ENCODE measurements at places on chromosomes 7 and 10.

- no peak for DNase-seq
Measured at GRCh38 chr7:105768898-105769507, 107.4 kb downstream of the ATXN7L1 start.

DNA sequence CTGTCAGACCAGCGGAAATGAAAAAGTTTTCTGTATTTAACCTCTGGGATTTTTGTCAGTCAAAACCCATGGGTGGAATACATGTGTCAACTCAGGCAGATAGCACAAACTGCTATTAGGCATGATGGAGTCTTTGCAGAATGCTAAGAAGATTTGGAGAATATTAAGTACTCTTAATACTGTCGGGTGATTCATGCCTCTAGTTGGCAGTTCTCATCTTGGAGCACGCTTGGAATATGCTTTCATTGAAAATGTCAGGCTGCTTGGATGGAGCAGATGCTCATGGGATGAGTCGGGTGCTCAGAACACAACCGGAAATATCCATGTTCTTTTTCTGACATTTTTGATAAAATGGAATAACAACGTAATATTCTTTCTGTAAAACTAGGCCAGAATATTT, 27.6 kb upstream of the PRKG1 start:
- no peak for DNase-seq

DNA sequence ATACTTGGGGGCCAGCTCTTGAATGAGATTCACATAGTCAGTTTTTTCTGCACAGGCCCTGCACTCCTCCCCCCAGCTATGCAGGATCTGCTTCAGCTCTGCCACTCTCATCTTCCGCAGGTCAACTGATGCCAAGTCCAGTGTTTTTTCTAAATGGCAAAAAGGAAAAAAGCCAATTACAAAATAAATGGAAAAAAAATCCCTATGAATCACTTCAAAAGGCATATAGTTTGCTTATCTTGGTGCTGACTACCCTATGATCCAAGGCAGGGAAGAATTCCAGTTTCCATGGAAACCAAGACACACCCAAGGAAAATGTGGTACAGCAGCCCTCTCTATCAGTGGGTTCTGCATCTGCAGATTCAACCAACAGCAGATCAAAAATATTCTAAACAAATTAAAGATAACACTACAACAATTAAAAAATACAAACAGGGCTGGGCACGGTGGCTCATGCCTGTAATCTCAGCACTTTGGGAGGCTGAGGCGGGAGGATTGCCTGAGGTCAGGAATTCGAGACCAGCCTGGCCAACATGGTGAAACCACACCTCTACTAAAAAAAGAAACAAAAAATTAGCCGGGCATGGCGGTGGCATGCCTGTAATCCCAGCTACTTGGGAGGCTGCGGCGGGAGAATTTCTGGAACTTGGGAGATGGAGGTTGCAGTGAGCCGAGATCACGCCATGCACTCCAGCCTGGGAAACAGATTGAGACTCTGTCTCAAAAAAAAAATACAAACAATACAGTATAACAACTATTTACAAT, 17.6 kb downstream of the CDNF start:
- peak; percentile 93 for DNase-seq

DNA sequence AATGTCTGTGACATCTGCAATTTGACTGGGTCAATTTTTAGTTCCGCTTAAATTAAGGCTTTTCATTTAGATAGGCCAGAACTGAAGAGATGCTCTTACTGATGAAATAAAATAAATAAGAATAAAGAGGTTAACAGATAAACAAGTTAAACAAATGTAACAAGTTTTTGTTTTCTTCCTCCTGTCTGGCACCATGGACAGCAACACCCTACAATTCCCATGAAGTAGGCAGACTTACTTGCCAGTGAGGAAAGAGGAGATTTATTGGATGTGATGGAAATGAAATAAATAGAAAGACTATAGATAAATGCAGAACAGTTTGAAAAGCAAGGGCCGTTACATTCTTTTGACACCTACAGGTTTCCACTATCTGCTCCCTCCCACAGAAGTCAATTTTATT, 118.5 kb downstream of the AMPH start:
- peak; percentile 7 for DNase-seq

GRCh38 chr10:34553747-34554146, 261.3 kb downstream of the PARD3 start:
- DNase-seq: peak; percentile 24

- DNase-seq: no peak
Measured at GRCh38 chr7:34401776-34402175, 256.2 kb upstream of the NPSR1 start.

- DNase-seq: peak; percentile 78
Measured at GRCh38 chr10:35447693-35448407, 111.5 kb downstream of the CCNY start.

DNA sequence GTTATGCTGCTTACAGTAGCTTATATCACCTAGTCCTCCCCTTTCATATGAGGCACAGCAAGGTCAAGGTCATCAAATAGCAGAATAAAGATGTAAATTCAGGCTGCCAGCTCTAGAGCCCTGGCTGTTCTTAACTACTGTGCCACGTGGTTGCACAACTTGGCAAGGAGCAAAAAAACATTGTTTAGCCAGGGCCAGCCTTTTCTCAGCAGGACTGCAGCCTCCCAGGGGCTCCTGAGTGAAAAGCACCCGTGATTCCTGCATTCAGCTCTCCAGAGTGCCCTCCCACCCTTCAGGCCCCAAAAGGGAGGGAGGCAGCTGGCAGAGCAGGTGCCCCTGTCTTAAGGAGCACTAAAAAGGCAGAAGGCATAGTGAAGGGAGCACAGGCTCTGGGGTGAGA, 31.8 kb upstream of the TM9SF3 start:
- peak; percentile 25 for DNase-seq

GRCh38 chr10:78805176-78805575, 263.6 kb upstream of the ZMIZ1 start:
- DNase-seq: peak; percentile 100

- DNase-seq: no peak
Measured at GRCh38 chr7:114409750-114410149, 4.9 kb upstream of the FOXP2 start.

GRCh38 chr7:91455411-91455810, 191.2 kb downstream of the FZD1 start:
- no peak for DNase-seq

DNA sequence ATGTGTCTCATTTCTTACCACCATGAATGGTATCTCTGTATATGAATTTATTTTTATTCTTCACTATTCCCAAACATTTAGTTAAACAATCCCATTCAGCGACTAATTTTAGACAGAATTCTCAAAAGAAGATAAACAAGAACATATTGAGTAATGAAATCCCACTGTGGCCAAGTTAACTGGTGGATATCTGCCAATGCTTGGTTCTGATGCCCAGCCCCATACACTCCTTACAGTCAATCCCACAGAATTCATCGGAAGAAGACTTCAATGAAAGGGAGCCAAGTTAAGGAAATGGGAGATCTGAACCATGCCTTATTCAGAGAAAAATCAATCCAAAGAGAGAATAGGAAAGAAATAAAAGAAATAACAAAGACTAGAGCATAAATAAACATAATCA, 518.0 kb downstream of the XPNPEP1 start:
- DNase-seq: no peak

GRCh38 chr10:27820637-27821036, 75.0 kb upstream of the MKX start:
- DNase-seq: no peak

DNA sequence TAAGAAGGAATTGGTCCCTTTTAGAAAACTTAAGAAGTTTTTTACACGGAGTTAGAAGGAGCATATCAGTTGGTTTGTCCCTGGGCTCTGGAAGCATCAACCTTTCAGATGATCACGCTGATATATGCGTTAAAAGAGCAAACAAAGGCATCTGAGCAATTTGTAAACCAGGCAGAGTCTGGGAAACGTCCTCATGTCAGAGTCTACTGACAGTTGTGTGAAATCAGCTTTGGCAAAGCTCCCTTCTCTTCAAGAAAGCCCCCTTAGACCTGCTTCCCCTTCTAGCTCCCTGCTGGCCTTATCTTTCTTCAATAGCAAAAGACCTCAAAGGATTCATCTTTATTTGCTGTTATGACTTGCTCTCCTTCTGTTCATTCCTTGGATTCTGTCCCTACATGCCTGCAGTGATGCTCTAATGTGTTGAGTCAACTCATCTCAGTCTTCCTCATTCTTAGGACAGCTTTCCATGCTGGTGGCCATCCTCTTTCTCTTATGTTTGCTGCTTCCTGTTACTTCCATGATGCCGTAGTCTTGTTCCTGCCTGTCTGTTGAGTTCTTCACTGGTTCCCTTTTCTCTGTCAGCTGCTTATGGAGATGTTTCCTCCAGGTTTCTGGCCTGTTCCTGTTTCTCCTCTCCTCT, 106.5 kb upstream of the BMPER start:
- DNase-seq: peak; percentile 22

GRCh38 chr10:112823604-112824003, 126.4 kb upstream of the TCF7L2 start:
- no peak for DNase-seq

- no peak for DNase-seq
Measured at GRCh38 chr7:114083166-114084001, 164.6 kb upstream of the PPP1R3A start.

GRCh38 chr10:116178086-116178605, 94.9 kb downstream of the GFRA1 start:
- DNase-seq: no peak

GRCh38 chr7:37081436-37081835, 357.1 kb upstream of the AOAH start:
- no peak for DNase-seq

DNA sequence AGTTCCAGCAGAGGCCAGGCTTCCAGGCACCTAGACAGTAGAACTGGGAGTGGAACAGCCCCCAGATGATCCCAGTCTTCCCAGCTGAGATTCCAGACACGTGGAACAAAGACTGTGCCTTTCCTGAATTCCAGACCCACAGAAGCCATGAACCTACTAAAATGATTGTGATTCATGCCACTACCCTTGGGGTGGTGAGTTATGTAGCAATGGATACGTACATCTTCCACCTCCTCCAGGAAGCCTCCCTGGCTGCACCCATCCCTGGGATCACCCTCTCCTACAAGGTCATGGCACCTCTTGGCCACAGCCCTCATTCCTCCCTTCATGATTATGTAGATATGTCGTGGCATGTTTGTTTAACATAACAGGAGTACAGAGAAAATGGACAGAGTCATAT, 83.4 kb downstream of the NPTX2 start:
- DNase-seq: no peak

DNA sequence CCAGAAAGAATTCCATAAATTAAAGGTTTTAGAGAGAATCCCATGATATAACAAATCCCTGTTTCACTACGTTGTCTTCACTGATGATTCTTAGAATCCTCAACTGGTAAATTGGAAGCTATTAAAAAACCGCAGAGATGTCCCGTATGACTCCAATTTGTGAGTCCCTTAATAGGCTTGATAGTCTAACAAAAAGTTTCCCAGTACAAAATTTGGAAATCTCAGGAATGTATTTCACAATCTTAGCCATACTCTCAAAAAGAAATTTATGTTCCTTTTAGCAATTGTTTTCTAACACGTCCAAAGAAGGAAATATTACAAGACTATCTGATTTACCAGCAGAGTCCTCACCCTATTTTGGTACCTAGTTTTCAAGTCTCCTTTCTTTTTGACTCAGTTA, 2.5 kb downstream of the TES start:
- peak; percentile 71 for DNase-seq

DNA sequence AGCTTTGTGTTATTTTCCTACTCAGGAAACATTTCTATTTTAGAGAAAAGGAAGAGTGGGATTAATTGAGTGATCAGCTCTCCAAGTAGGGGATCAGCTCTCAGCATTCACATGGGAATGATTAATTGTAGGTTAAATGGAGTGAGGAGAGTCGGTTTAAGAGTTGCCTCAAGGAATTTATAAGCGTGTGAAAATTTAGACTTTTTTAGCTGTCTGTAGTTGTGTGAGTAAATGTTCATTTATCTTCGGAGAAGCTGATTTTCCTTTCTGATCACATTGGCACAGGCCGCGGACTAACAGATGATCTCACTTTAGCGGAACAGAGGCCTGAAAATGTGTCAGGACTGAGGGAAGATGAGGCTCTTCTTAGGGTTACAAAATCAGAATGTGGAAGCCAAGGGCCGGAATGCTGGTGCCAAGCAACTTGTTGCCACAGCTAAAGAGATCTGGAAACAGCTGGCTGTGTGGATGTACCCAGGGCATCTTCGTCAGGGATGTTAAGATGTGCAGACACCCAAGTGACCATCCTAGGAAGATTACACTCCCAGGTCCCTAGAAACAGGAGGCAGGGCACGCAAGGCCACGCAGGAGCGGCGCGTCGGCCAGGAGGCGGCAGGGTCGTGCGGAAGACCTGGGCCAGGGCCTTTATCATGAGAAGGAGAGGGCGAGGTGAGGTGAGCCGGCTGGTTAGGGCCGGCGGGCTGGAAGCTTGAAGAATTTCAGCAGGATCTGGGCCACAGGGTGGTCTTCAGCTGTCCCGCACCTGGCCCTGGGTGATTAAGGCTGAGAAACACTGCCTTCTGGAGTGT, 35.1 kb upstream of the TTYH3 start:
- no peak for DNase-seq

GRCh38 chr7:42238709-42239366, 1.8 kb upstream of the GLI3 start:
- DNase-seq: peak; percentile 79

GRCh38 chr7:93719546-93719945, 145.0 kb upstream of the CALCR start:
- DNase-seq: peak; percentile 66

GRCh38 chr10:81042647-81043046, 504.9 kb downstream of the SH2D4B start:
- DNase-seq: no peak

- DNase-seq: no peak
Measured at GRCh38 chr7:95298091-95298490, 26.2 kb downstream of the PON1 start.

DNA sequence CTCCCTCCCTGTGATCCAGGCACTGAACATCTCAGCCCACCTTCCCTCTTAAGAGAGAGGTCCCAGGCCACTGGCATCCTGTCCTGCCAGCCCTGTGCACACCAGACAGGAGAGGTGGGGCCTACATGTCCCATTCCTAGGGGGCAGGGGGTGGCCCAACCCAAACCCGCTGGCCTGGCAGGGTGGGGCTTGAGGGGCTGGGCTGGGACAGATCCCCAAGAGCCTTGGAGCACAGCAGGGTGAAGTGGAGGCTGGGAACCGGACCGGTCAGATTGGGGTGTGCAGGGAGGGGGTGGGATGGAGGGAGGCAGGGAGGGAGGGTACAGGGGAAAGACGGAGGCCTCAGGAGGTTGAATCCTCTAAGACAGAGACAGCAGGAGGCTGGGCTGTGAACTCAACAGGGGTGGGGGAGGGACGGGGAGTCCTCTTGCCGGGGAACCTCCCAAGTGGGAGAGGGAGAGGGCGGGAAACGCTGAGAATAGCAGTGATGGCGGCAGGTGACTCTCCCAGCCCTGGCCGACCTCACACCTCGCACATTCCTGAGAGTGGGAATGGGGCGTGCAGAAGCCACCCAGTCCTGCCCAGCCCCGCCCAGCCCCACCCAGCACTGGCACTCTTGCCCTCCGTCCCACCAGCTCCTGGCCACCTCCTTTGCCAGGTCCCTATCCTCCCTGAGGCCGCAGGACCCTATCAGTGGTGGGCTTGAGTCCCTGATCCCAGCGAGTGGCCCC, 6.7 kb downstream of the TSC22D4 start:
- no peak for DNase-seq

- DNase-seq: peak; percentile 42
Measured at GRCh38 chr10:102660888-102661657, 16.8 kb downstream of the TRIM8 start.

- DNase-seq: peak; percentile 1
Measured at GRCh38 chr10:57880446-57881227, 387.1 kb downstream of the IPMK start.

GRCh38 chr7:5681979-5682546, 99.4 kb downstream of the RNF216 start:
- DNase-seq: no peak

GRCh38 chr10:43395571-43396060, 13.4 kb downstream of the HNRNPF start:
- DNase-seq: peak; percentile 36

Data from EH (cell line).